ENCODE measurements at places on chromosomes 5 and 9.

DNA sequence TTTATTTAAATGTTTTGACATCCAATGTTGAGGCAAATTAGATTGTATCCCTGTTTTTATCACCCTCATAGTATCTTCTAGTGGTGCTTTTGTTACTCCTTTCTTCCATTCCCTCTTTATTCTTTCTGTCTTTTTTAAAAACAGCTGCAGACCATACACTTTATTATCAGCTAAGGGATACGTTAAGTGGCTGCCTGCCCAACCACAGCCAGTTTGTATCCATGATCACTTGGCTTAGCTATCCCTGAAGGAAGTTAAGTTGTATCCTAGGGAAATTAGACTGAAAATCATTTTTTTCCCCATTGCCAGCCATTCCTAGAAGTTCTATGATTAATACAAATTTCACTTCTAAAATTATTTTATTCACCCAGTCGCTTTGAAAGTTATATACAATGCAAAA lies 1032.7 kb downstream of the NR2F1-AS1 start:
- DNase-seq = no peak

GRCh38 chr5:121053055-121053985 lies 589.2 kb downstream of the PRR16 start:
- DNase-seq = no peak

DNA sequence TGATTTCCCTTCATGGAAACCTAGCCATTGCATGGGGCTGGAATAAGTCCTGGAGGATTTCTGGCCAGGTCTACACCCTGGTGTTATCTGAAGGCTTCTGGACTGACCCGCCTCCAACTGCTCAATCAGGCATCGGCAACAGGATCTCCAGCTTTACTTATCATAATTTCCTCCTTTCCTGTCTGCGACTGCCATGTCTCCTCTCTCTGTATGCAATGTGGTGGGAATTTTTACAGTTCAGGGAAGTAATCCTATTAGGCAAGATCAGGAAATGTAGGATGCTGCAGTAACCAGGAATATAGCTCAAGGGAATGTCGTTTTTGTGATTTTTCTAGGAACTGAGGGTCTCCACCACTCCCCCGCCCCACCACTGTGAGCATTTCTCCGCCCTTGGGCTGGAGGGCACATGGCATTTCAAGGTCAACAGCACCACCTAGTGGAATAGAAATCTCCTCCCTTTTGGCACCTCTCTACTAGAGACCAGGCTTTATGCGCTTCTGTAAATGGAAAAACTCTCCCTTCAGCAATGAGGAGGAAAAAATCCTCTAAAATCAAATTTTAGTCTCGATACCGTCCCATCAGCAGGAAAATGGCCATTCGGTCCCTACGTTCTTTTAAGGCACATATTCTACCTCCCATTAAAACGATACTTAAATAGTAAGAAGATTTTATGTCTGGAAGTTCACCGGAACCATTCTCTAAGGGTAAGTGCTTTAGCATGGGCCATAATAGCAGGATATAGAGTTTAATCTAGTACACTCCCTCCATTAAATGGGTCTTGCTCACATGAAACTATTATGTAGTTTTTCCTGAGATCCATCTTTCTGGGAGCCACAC lies 93.0 kb downstream of the YTHDC2 start:
- DNase-seq = peak; percentile 14

DNA sequence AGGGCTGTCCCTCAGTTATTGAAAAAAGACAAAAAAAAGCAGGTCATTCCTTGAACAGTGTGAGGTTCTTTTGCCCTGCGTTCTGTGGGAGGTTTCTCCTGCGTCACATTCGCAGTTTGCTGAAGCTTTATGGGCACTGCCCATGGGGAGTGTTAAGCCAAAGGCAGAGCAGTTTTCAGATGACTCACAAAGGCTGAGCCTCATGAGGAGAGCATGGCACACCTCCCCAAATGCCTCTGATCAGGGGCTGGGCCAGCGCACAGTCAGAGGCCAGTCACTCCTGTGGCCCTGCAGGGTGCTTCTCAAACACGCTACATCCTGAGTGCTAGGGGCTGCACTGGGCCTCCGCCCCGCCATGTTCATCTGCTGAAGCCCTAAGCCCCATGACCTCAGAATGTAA lies 38.4 kb downstream of the IRX1 start:
- no peak for DNase-seq

GRCh38 chr9:133592731-133593409 lies 16.3 kb downstream of the FAM163B start:
- no peak for DNase-seq

- no peak for DNase-seq
Measured at GRCh38 chr9:98218562-98219363, 26.3 kb upstream of the CORO2A start.

GRCh38 chr5:87347272-87347671 lies 65.5 kb downstream of the CCNH start:
- no peak for DNase-seq
